ENCODE measurements at places on chromosomes 13 and 19. TPM values are rescaled to one million over a fixed set of nuclear protein-coding genes. Genes with fewer than 3 reads are reported as not detected.

KASH5 gene
- not detected for total RNA-seq

GAS6 gene
- total RNA-seq, result 125 TPM

HPN gene
- total RNA-seq, result 0.95 TPM

VPS36 gene
- total RNA-seq, result 61.4 TPM

PGLYRP2 gene
- total RNA-seq, result not detected

FPR3 gene
- total RNA-seq, result 7.5 TPM

CGB8 gene
- total RNA-seq, result not detected

SCGB2B2 gene
- total RNA-seq, result 0.59 TPM

RHPN2 gene
- 86.5 TPM for total RNA-seq

TLE2 gene
- total RNA-seq, result 47.9 TPM

NALCN gene
- total RNA-seq, result 0.03 TPM

ZGLP1 gene
- 1.6 TPM for total RNA-seq

REEP6 gene
- 3.5 TPM for total RNA-seq

ZNF737 gene
- total RNA-seq, result 8.7 TPM

VSTM2B gene
- total RNA-seq, result not detected

PRR20A gene
- total RNA-seq, result not detected

SLC25A41 gene
- 0.85 TPM for total RNA-seq

INSL3 gene
- not detected for total RNA-seq

ZNF599 gene
- total RNA-seq, result 3.6 TPM

ZIC5 gene
- not detected for total RNA-seq

CD22 gene
- total RNA-seq, result 2.5 TPM

LGALS4 gene
- total RNA-seq, result 7,382 TPM

SHISA2 gene
- total RNA-seq, result 0.31 TPM

NPAS1 gene
- total RNA-seq, result 0.37 TPM

ADGRL1 gene
- 55.9 TPM for total RNA-seq

PBX4 gene
- total RNA-seq, result 2.9 TPM

ATP12A gene
- total RNA-seq, result not detected

PRMT1 gene
- total RNA-seq, result 83.9 TPM

ZNF550 gene
- total RNA-seq, result 5.3 TPM

ZNF726 gene
- total RNA-seq, result 2.2 TPM

ZNF729 gene
- total RNA-seq, result not detected

AZU1 gene
- total RNA-seq, result not detected

MRPS12 gene
- 36.3 TPM for total RNA-seq

ATP8A2 gene
- total RNA-seq, result 0.49 TPM

DACH1 gene
- 5.4 TPM for total RNA-seq

TMPRSS9 gene
- total RNA-seq, result 0.34 TPM

EVI5L gene
- total RNA-seq, result 13.1 TPM

CLDND2 gene
- total RNA-seq, result 1.8 TPM

SHC2 gene
- total RNA-seq, result 4.7 TPM

WTIP gene
- 3.4 TPM for total RNA-seq

KLK4 gene
- 6.4 TPM for total RNA-seq

UBE2M gene
- total RNA-seq, result 55.8 TPM

FCER2 gene
- total RNA-seq, result 0.27 TPM
